SK-MEL-5 (cell line): ENCODE measurements at places on chromosomes 6 and 20.
A peak's percentile ranks its signal among the peaks of the same experiment; 100 is the strongest.

DNA sequence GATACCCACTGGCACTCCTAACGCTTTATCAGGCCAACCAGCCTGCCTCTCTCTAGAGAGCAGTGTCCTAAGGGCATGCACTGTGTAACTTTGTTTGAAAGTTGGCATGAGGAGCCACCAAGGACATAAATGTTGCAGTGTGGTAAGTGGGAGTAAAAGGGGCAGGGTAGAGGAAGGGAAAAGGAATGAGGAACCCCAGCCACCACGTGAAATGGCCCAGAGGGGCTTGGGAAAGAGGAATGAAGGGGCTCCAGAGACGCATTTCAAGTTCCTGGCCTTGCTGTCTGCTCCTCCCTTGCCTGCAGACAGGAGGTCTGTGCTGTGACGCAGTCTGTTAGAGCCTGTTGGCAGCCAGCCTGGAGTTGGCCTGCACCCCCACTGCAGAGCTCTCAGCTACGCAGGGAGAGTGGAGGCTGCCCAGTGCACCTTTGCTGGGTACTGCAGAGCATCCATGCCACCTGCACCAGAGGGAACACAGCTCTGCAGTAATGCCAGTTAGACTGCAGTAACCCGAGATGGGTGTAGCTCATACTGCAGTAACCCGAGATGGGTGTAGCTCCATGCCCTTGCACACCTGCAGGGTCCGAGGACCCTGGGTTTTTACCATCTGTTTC is 86.8 kb upstream of the SNAP25 start:
- DNase-seq = peak; percentile 33

DNA sequence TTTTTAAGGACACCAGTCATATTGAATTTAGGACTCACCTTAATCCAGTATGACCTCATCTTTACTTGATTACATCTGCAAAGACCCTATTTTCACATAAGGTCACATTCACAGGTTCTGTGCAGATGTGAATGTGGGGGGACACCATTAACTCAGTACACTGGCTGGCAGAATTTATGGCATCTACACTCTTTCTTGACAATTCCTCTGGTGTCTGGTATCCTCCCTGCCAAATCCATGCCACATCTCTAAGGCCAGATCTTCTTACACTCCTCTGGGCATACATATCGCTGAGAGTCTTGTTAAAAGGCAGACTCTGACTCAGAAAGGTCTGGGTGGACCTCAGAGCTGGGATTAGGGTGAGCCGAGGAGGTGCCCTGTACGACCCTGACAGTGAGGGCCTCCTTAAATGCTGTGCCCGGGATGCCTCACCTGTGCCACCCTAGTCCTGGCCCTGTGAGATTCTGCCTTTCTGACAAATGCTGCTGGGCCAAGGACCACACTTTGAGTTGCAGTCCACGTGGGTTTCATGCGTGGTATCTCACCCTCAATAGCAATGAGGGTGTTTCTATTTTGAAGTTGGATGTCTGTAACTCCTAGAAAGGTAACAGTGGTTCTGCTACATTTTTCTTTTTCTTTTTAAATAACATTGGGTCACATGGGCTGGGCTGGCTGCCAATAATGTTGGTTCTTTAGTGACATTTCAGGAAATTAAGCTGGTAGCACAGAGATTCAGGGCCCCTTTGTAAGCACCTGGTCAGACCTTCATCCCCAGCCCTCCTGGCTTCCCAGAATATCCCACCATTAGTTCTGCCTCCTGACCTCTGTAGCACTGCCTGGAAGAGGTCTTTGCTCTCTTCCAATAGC is 17.2 kb upstream of the LRRN4 start:
- DNase-seq = no peak

- DNase-seq = no peak
Measured at GRCh38 chr6:148443798-148444560, 101.3 kb downstream of the SASH1 start.

DNA sequence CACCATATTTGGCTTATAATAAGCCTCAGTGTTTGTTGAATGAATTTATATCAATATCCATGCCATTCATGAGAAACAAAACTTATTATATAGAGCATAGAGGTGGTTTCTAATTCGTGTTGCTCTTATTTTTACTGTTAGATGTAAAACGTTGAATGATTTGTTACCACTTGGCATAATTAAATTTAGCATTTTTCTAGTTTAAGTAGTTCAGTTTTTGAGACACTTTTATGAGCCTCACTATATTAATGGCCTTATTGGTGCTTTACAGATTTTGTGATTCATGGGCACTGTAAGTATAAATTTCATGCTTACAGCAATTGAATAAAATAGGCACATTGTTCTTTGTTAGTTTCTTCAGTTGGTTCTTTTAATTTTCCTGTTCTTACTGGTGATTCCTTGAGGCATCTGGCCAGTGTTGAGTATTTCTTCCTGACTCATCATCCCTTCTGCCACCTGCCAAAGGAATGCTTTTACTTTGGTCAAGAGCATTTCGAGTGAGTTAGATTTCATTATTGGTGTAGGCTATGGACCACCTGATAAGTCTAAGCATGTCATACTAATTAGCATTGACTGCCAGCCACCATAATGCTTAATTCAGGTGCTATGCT is 34.8 kb downstream of the CDKAL1 start:
- peak; percentile 74 for DNase-seq

DNA sequence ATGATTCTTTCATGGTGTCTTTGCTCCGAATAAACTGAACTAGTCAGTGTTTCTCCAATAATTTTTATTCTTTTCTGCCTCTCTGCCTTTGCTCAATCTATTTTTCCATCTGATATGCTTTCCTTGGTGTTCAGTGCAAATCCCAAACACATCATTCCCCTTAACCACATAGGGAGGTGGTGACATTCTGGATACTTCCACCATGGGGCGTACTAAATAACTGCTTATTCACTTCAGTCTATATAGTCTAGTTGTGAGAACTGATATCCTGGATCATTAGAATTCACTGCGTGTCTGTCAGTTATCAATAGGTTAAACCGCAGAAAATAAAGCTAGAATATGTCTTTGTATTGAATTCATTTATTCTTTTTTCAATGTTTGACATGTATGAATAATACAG is 83.1 kb downstream of the KCNQ5 start:
- peak; percentile 80 for DNase-seq

DNA sequence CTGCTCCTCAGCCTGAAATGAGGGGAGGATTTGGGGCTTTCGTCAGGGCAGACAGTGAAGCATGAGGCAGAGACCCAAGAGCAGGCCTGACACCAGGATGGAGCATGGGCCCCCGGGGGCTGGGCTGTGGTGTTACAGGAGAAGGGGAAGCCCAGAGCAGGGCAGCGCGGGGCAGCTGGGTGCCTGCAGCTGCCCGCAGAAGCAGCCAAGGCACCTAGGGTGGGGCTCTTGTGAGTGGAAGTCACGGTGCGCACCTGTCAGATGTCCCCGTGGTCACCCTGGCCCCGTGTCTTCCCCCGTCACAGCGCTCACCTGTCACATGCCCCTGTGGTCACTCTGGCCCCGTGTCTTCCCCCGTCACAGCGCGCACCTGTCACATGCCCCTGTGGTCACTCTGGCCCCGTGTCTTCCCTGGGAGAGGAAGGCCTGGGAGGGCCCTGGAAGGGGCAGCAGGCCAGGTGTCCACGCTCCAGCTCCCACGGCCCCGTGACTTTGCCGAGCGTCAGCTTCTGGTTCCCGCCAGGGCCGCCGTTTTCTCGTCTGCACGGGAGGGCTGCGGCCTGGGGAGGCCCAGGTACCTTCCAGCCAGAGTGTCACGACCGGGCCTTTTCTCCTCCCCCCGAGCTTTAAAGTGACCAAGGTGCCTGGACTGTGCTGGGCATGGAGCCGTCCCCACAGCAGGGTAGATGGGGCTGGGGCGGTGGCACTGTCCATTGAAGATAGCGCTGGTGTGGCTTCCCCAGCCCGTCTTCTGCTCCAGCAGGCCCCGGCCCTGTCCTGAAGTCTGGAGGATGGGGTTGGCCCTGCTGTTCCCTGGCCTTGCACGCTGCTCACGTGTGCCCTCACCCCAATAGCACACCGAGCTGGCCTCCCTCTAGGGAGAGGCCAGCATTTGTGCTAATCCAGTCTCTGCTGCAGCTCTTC is 9.4 kb downstream of the ARFGAP1 start:
- DNase-seq = no peak

DNA sequence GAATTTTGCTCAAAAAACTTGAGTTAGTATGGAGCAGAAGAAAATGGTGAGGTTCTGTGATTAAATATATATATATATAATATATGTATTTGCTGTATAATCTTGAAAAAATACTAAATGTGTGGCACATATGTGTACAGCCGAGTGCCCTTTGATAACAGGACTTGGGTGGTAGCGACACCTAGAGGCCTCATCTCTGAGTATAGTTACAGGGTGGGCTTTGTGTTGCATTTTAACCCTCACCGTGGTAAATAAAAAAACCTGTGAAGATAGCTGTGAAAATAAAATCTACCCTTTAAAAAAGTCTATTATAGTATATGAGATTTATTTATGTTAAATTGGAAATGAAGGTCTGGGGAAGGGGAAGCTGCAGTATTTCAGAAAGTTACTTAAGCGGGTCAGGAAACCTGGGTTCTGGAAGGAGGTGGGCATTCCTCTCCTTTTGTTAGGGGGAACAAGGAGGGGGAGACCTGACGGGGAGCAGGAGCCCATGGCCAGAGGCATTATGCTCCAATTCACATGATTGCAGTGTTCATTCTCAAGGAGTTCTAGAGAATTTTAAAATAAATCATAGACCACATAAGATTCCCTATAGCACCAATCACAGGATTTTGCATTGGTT is 82.7 kb downstream of the SH3BGRL2 start:
- DNase-seq = peak; percentile 66

GRCh38 chr6:160029525-160029924 is 60.6 kb downstream of the IGF2R start:
- no peak for DNase-seq

GRCh38 chr6:7047128-7047527 is 60.6 kb upstream of the RREB1 start:
- no peak for DNase-seq

GRCh38 chr20:62533591-62534495 is 58.0 kb upstream of the GATA5 start:
- no peak for DNase-seq
